ENCODE measurements at places on chromosomes 2 and 18.

DNA sequence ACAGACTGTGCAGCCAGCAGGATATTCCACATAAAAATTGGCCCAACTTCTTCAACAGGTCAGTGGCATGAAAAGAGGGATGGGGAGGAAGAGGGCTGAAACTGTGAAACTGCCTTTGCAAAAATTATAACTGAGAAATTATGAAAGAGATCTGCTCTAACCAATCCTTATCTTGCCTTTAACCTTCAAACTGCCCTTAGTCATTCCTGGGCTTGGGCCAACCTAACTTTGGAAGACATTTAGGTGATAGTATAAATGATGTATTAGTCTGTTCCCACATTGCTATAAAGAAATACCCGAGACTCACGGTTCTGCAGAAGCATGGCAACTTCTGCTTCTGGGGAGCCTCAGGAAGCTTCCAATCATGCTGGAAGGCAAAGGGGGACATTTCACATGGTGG lies 74.5 kb downstream of the RPL31 start:
- DNase-seq: no peak

DNA sequence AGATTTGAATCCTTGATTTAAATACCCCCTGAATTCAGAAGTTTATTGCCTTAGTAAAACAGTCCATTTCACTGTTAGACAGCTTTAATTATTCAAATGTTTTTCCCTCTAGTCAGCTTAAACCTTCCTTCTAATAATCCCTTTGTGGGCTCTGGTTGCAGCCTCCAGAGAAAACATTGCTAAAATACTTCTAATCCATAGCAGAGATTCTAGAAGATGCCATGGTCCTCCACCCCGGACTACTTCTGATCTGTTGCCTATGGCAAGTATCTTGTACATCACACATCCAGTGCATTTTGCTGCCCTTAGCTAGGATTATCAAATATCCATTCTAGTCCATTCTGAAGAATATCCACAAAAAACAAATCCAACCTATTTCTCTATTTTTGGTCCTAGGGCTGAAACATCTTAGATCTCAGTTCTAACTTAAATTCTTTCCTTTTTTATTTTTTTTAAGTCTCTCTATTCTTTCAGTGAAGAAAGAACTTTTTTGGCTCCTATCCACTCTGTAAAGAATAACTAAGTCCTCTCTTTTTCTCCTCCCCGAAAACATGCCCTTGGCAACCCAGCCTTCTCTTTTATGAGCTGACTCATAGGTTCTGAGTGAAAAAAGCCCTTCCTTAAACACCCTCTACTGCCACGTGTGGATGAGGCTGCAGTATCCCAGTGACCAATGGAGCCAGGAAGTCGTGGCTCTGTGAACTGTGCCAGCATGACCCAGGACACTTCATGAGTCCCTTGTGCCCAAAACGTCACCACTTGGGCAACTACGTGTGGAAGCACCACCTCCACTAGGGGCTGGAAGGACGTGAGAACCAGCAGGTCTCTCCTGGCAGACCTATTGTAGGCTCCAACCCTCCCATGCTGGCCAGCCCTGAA lies 349.8 kb downstream of the TNS1 start:
- DNase-seq: no peak

- no peak for DNase-seq
These were observed 179.5 kb upstream of the ID2 start for GRCh38 chr2:8502316-8502715.

DNA sequence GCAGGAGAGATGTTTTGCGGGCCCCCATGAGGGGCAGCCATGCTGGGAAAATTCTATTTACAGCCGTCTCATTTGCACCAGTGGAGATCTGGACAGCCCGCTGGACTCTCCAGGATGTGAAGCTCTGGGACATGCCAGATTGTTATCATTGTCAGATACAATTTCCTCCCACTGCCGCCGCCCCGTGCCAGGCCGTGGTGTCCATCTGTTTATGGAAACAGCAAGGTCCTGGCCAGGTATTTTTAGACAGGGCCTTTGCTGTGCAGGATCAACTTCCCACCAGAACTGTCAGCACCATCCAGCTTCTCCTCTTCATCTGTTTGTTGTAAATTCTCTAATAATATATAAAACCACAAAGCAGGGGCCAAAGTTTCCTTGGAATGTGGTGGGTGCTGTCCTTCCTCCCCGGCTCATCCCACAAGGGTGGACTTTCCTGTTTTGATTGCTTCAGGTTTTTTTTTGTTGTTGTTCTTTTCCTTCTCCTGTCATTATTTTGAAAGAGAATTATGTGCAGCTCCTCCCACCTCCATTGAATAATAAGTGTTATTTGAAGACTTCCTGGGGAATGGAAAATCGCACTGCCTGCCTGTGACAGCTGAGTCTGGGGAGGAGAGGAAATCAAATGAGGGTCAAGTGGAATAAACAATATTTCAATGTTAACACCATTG lies 398.1 kb downstream of the TNS1 start:
- DNase-seq: no peak

GRCh38 chr2:241133436-241133820 lies 15.8 kb downstream of the PASK start:
- no peak for DNase-seq

DNA sequence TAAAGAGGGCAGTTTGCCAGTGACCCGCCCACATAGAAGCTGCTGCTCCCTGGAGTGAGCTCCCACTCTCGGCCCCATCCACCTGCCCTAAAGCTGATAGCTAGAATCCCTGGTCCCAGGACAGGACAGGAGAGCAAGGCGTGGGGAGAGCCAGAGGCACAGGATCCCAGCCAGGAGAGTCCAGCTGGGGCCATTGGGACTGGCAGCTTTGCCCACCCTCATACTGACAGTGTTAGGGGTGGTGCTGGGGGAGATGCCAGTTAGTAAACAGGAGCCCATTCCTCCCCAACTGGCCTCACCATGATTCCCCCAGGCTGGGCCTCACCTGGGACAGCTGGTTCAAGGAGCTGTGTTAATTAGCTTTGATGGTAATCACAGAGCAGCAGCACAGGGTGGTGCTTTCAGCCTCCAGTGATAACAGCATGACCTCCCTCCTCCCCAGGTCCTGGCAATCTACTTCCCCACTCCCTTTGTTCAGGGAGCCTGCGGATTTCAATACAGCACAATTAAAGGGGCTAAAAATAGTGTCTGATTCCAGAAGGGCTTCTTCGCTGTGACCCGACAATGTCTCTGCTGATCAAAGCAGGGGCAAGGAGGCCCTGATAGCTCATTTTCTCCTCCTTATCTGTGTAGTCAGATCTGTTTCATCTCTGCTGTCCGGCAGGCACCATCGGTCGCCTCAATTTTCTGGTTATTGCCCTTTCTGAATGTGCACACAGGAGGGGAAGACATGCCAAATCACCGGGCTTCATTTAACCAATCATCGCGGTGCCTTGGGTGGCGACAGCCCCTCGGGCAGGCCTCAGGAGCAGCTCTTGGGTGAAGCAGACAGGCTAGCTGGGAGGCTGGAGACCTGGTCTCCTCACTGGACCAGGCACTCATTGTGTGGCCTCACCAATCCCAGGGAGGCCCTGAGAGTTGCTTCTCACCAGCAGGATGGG lies 119.9 kb upstream of the TEX51 start:
- no peak for DNase-seq

- no peak for DNase-seq
These were observed 316.4 kb downstream of the MYCN start for GRCh38 chr2:16256601-16257321.

DNA sequence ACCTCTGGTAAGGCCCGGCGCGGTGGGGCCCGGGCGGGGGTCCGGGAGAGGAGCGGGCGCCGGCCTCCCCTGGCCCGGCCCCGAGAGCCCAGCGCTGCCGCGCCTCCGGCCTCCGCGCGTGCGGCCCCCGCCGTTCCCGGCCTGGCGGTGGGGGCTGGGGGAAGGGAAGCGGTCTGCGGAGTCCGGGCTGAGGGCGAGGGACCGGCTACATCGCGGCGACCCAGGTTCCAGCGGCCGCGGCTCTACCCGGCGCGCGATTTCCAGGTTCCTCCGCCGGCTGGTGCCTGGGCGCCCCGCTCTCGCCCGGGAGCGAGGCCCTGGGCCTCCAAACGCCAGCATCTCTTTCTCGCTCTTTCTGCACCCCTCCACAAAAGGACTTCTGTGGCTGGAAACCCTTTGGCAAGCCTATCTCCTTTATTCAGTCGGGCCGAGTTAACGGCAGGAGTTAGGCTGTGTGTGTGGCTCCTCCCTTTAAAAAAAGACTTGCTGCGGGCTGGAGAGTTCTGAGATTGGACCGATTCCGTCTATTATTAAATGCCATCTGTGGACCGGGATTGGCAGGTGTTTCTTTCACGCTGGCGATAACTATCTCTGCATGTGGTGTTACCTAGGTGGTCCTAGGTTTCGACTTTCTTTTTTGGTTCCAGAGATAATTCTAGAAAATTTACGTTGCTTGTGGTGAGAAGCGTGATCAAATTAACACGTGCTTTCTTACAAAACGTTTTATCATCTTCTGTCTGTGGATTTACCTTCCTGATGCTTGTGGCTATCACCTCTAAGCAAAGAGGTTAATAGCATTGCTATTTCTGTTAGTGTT lies 592 bp downstream of the ME2 start:
- DNase-seq: peak; percentile 35

DNA sequence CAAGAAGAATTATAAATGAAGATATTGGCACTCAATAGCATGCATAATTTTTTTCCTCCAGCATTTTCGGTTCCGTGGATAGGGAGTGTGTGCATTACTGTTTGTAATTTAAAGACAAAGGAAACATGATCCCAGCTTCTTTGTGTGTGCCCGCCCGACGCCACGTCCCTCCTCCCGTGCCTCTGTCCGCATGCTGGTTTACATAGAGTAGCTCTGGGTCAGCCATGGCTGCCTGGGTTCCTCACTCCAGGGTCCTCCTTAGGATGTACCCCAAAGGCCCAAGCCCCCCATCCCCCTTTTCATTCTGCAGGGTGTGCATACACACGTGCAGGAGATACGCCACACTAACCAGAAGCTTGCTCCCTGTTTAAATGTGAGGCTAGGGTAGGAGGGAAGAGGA lies 214.7 kb downstream of the KLHL29 start:
- DNase-seq: peak; percentile 61

DNA sequence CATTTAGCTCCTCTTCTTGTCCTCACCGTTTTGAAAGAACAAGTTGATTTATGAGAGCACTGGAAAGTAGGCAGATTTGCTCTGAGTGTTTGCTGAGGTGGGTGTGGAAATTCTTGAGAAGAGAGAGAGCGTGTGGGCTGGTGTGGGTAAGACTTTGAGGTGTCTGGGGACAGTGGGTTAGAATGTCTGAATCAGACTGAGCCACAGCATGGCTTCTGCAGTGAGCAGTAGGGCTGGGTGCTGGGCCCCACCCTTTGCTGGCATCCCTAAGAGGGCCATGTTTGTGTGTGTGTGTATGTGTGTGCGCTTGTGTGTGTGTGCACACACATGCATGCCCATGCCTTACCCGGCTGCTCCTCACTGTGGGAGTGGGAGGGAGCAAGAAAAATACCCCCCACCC lies 63.7 kb downstream of the COPS8 start:
- no peak for DNase-seq

DNA sequence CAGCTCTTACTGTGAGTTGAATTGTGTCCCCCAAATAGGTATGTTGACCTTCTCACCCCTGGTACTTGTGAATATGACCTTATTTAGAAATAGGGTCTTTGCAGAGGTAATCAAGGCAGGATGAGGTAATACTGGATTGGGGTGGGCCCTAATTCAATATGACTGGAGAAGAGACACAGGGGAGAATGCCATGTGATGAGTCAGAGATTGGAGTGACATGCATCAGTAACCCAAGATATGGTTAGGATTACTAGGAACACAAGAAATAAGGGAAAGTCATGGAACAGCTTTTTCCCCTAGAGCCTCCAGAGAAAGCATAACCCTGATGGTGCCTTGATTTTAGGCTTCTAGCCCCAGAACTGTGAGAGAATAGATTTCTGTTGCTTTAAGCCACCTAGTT lies 37.0 kb upstream of the ATP5MC3 start:
- DNase-seq: no peak

DNA sequence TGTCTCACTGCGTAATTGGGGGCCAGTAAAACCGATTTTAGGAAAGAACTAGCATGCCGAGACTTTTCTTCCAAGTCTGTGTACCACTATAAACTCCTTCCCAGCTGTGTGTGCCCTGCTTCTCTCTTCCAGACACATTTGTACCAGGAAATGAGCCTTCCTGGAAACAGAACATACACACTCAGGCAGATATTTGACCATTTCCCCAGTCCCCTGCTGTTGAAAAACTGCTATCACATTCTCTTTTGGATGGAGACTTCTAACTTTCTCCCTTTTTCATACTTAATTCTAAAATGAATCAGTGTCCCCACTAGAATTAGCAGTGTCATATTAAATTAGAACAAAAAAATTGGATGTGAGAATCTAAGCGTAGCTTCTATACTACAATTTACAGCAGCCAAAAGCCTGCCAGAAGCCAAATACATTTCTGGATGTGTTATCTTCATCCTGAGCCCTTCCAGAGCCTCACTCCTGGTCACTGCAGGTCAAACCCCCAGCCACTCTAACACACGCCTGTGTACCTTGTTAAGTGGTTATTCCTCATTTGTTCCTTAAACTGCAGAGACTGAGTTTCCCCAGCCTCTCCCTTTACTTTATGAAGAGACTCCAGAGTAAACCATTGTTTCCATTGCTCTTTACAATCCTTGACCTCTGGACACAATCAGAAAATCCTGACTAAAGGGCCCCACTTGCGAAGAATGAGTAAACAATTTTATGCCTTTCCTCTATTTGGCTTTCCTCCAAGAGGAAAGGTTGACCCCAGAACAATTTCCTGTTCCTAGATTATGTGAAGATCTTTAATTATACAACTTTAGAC lies 20.4 kb downstream of the DSG4 start:
- DNase-seq: no peak

DNA sequence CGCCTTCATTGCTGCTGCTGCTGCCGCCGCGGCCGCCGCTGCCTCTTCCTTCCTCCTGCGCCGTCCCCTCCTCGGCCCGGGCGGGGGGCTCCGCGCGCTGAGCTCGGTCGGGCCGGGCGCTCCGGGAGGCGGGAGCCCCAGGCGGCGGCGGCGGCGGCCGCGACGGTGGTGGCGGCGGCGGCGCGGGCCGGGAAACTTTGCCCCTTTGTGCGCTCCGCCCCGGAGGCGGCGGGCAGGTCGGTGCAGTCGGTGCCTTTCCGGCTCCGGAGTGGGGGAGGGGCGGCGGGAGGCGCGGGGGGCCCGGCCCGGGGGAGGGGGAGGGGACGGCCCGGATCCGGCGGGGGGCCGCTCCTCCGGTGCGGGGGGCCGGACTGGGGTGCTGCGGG lies 205 bp downstream of the TET3 start:
- DNase-seq: peak; percentile 17

GRCh38 chr18:48949050-48949605 lies 1.6 kb downstream of the SMAD7 start:
- DNase-seq: peak; percentile 41

GRCh38 chr2:15744820-15745219 lies 153.2 kb downstream of the DDX1 start:
- no peak for DNase-seq

DNA sequence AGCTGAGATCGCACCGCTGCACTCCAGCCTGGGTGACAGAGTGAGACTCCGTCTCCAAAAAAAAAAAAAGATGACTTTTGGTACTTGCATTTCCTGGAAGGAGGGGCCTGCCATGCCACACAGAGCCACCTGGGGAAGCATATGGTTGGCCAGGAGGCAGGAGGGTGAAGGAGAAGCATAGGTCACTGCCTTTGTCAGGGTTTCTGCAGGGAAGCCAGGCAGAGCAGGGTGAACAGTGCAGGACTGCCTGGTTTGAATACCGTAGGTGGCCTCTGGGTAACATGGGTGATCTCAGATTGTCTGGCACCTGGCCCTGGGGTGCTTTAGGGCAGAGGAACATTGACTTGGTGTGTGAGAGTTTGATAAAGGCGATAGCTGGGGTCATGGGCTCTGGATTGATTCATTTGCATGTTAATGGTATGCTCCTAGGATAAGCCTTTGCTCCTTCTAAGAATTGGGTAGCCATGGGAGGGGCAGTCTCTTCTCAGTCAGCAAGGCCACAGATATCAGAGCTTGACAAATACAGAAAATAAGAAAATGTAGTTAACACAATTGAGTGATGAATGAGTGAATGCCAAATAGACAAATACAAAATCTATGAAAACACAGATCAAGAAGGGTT lies 124.0 kb upstream of the SEC11C start:
- no peak for DNase-seq
